Foreskin keratinocyte (primary cell): ENCODE measurements at places on chromosomes 4 and X.
A peak's percentile ranks its signal among the peaks of the same experiment; 100 is the strongest.

DNA sequence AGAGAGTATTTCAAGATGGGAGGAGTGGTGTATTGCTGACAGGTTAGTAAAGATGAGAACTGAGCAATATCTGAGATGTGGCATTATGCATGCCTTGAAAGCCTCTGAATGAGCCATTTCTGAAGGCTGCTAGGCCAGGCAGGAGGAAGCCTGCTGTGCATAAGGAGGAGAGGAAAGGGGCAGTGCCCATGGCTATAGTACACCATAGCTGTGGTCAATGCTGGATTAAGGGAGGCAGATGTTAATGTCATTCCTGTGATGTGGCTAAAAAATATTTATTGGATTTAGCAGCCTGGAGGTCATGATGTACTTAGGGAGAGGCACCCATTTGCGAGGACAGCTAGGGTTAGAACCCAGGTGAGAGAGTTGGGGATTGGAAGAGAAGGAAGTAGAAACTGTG lies 130.0 kb upstream of the LNX1 start:
- DNase-seq: no peak

DNA sequence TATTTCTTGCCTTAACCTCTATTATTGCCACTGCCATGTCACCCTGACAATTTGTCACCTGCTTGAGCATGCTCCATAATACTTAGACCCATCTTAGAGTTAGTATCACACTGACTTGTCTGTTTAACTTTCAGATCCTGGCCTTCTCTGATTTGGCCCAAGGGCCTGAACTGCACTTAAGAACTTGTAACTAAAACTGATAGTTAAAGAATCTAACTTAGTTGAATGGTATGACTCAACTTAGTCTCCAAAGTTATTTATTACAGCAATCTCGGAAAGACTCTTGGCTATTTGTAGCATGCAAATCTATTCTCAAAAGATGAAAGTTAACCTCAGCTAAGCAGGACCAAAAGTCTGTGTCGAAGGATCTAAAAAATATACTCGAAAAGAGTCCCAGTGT lies 72.3 kb downstream of the IGSF1 start:
- DNase-seq: no peak

GRCh38 chr4:168710353-168710946 lies 213.6 kb downstream of the PALLD start:
- peak; percentile 51 for DNase-seq

DNA sequence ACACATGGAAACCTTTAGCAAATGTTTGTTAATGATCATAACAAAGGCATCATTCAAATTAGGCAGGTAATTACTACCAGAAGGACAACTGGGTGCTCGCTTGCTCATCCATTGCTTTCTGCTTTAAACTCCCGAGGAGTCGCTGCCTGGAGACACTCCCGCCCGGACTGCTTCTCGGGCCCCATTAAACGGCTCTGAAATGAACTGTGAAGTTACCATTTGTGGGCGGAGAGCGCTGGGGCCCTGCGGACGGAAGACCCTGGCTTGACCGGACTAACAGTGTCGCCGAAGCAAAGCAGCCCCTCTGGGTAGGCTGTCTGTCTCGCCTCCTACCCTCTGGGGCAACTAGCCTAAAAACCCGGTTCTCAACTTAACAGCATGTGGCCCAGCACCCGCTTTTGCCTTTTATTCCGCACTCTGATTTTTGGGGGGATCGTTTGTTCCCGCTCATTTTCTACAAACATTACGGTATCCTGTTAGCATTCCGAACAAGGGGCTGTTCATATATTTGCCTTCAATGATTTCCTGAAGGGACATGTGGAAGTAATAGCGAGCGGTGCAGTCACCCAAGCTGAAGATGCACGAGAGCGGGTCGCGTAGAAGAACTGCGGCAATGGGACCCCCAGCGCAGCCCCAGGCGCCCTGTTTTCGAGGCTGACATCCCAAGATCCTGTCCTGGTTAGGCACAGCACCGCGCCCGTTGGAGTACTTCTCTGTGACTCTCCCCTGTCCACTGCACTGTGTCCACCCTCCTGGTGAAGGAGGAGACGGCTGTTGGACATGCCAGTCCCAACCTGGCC lies 1.6 kb upstream of the PDGFRA start:
- no peak for DNase-seq

- DNase-seq: no peak
Measured at GRCh38 chrX:153984351-153985178, 12.0 kb downstream of the TMEM187 start.

DNA sequence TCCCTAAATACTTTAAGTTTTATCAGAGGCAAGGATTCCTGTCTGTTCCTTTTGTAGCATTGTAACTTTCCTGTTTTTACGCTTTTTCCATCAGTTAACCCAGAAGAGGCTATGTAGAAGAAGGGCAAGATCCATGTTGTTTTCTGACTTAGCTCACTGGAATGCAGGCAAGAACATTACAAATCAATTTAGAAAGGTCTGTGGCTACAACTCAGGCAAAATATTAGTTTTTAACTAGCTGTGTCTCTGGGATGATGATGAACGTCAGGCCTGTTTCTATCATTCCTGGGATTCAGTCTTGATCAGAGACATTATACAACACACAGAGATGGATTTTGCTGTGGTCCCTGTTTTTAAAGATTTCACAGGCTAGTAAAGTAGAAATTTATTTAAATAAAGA lies 813.0 kb upstream of the POU3F4 start:
- DNase-seq: no peak

DNA sequence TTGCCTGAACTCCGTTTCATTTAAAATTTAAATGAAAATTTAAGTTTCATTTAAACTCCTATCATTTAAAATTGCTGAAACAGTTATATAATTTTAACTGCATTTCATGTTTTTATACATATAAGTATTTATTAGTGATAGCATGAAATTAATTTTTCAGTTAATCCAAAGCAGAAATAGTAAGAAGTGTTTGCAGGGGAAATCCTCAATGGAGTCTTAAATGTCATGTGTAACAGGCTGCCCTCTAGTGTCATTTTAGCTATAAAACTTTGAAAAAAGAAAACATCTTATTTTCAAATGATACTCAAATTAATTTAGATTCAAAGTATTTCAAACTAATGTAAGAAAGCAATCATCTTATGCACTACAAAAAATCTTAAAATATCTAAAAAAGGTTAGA lies 27.2 kb downstream of the TAPT1 start:
- DNase-seq: no peak

GRCh38 chrX:135531813-135532212 lies 11.4 kb downstream of the INTS6L start:
- DNase-seq: peak; percentile 61

DNA sequence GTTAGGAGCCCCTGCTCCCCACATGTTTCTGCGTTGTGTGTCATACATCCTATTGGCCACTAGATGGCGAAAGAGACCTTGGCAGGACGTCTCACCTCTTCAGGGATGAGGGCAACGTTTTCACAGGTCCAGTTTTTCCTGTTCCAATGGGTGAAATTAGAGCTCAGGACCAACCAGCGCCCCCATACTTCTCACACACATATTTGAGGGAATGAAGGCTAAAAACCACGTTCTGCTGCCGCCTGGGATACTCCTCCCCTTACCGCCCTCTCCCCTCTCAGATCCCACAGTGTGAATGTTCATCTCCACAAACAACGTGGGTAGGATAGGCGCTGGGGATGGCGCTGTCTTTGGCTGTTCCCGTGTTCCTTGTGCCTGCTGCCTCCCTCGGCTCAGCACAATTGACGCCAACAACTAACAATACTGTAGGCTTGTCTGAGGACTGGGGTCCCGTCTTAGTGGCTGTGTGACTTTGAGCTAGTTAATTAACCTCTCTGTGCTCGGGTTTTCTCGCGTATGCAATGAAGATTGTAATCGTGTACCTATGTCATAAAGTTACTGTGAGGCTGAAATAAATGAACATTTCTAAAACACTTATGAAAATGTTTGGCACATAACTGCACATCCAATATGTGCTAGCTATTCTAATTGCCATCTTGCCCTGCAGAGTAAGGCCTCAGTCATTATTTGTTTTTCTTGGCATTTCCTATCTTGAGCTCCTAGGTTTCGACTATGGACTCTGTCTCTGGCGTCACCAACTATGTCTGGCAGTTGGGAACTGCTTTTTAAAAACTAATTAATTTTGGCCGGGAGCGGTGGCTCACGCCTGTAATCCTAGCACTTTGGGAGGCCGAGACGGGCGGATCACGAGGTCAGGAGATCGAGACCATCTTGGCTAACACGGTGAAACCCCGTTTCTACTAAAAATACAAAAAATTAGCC lies 181.3 kb upstream of the STK26 start:
- DNase-seq: peak; percentile 35
